ENCODE measurements at places on chromosomes 2 and 18.

DNA sequence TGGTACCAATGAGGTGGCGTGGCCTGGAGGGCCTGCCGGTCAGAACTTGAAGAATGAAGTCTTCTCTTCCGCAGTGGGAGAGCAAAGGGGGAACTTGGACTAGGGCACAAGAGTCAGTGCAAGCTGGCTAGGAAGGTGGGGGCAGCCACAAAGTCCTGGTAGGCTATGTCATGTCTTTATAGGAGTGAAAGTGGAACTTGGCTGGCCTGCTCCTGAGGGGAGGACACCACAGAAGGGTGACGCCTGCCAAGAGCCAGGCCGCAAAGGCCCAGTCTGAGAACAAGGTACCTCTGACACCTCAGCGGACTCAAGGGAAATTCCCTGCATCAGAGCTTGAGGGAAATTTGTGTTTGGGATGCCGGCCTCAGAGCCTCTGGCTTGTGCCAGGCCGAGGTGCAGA is 32.2 kb upstream of the MAP3K20 start:
- no peak for DNase-seq

- no peak for DNase-seq
Measured at GRCh38 chr18:9848170-9848879, 37.4 kb upstream of the TXNDC2 start.

GRCh38 chr2:205193836-205194228 is 488.5 kb upstream of the NRP2 start:
- no peak for DNase-seq

DNA sequence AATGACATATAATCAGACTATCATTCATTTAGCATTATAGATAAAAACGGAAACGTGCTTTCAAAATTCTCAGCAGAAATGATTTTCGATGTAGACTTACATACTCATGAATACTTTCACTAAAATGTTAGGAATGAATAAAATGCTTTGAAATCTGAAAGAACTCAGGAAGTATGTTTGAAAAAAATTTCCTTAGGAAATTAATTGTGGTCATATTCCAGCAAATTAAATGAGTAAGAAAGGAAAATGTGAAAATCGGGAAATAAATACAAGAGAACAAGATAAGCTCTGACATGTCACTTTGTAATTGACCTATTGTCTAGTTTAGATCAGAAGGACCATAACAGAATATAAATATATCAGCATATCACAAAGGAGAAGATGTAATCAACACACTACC is 981.0 kb upstream of the CDH2 start:
- DNase-seq, result no peak

- DNase-seq, result peak; percentile 87
Measured at GRCh38 chr2:238945433-238946150, 97.7 kb downstream of the TWIST2 start.

GRCh38 chr18:63297687-63298399 is 21.7 kb downstream of the BCL2 start:
- no peak for DNase-seq

DNA sequence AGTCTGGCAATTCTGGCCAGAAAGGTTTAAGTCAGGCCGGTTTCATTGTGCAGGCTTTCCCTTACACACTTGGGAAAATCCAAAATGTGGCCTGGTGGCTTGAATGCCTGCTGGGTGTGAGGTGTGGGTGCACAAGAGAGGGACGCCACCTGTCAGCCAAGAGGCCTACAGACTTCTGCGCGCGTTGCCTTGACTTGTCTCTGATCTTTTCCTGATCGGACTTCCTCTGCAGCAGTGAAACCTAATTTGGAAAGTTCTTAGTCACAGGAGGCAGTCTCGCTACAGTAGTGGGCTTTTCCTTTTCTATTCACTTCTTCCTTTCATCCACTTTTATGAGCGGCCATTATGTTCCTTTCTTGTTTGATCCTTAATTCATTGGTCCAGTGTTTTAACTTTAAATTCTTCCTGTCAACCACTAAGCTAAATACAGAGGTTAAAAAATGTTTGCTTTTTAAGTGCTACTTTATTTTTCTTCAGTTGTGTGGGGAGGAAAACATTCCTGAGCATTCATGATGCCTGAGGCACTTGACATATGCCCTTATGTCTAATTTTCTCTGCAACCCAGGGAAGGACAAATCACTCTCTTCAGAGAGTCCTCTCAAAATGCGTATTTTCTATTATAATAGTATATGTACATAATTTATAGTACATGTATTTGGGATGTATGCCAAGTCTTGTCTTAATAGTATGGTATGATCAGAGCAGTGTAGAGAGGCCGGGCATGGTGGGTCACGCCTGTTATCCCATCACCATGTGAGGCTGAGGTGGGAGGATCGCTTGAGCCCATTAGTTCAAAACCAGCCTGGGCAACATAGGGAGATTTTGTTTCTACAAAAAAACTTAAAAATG is 128.9 kb downstream of the WDSUB1 start:
- no peak for DNase-seq

GRCh38 chr2:128602038-128602698 is 283.5 kb upstream of the HS6ST1 start:
- DNase-seq, result no peak

DNA sequence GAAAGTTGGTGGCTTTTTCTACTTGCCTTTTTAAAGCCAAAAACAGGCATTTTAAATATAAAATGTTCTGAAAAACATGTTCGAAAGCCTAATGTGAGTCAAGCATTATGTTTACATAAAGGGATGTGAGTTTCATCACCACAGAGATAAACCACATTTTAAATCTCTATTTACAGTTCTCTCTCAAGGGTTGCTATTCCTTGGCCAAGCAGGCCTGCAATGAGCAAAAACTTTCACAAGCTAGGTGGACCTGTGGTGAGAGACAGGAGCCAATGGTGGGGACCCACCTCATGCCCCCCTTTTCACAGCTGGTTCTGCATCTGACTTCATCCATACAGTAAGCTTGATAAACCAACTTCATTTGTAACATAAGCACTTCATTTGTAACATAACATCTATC is 65.1 kb downstream of the CUL3 start:
- no peak for DNase-seq

DNA sequence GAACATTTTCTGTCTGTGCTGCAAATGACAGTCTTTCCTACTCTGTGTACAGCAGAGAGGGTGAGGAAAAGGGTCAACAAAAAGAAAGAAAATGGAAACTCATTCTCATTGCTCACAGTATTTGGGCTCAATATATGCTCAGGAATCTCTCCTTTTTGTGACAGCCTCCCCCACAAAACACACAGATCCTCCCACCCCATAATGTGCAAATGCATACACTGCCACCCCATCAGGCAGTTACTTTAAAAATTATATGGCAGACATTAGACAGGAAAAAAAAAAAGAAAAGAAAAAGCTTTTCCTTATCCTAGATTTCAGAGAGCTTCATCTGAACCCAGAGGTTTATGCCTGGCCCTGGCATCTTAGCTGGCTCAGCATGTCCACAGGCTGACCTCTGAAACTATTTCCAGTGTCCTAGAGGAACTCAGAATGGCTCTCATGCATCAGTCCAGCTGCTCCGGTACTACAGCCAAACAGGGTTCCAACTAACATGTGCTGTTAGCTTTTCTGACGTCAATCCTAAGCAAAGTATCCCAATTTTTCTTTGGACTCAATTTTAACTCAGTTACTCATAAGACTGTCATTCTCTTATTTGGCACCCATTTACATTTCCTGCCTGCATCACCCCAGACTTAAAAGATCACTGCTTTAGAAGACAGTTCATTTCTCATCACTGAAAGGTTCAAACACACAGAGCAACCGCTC is 105.9 kb downstream of the RBMS1 start:
- no peak for DNase-seq

DNA sequence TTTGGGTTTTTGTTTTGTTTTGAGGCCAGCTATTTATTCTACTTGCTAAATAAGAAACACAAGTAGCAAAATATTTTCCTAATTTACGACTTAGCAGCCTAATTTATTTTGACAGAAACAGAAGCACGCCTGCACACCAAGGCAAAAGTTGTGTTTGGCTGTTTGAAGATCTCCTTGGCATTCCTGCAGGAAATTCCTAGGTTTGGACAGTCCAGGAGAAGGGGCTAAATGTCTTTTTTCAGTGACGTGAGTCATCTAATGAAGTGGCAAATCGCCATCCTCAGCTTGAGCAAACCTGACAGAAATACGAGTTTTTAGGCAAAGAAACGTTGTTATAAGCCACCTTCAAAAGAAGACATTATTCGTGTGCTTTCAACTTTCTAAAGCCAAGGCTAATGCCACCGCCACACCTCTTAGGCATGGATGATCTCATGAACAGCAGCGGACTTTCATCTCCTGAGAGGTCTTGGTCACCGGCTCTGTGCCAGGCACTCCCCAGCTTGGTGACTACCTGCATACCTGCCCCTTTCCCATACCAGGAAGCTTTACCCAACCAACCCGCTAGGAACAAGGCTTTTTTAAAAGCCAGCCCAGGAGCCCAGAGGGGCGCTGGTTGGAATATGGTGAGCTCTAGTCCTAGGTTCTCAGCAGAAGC is 30.9 kb downstream of the STK39 start:
- DNase-seq, result no peak

DNA sequence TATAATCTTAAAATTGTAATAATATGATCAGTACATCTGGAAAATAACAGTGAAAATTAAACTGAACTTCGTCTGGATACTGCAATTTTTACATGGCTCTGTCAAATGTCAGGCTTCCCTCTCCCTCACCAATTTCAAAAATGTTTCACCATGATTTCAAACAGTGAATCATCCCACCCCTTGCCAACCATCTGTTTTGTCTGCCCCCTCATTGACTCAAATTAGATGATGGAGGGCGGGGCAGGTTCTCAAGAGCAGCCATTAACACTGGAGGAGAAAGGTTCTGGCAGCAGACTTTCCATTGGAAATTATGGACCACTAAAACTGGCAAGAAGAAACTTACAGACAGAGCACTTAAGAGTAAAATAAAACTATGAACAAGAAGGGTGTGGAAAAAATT is 1195.7 kb upstream of the ZEB2 start:
- no peak for DNase-seq

GRCh38 chr2:47893771-47894170 is 12.5 kb downstream of the FBXO11 start:
- DNase-seq, result no peak

- no peak for DNase-seq
Measured at GRCh38 chr2:104702031-104702850, 151.7 kb upstream of the POU3F3 start.

DNA sequence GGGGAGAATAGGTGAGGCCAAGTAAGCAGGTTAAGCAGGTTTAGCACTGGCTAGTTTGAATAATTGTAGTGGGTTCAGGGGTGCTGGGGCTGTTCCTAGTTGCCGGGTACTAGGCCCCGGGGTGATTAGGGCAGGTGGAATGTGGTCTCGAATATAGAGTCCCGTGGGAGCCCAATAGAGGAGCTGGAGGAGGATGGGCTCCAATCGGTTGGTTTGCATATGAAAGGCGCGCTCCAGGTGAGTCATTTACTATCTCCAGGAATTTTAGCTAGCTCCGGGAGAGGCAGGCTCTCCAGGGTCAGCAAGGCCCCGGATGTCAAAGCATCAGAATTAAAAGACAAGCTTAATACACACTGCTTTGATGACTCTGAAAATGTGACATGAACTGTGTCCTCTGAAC is 304.0 kb downstream of the ZNF521 start:
- DNase-seq, result no peak

- no peak for DNase-seq
Measured at GRCh38 chr2:223591596-223591995, 10.6 kb downstream of the SCG2 start.

GRCh38 chr2:45533771-45534170 is 77.3 kb downstream of the SRBD1 start:
- no peak for DNase-seq

DNA sequence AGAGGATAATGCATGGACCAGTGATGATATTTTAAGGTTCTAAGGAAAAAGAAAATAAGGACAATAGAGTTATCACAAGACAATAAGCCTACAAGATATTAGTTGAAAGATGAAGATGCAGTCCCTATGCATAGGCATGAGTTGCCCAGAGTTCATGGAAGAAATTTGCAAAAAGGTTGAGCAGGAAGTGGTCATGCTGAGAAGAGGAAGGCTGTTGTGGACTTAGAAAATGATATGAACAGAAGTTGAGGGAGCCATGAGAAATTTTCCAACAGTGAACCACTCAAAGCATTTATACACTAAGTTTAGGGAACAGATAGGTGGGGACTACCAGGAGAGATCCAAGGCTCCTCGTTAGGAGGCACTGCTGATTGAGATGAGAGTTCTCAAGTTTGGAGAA is 3.5 kb downstream of the OSBPL6 start:
- no peak for DNase-seq

GRCh38 chr2:207274530-207275189 is 108.9 kb upstream of the KLF7 start:
- DNase-seq, result no peak

DNA sequence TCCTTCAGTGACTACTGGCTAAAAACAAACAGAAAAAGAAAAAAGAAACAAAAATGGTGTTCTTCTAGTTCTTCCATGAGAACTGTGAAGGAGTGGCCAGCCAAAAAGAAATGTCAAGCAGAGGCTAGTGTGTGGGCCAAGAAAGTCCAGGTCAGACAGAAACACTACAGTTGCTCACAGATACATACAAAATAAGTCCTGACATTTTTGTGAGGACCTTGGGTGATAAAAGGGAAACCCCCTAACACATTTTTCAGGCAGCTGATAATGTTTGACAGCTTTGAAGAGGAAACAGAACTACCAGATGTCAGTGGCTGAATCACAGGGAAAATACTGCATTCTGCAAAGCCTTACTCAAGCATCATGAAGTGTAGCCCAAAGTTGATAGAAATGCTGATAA is 28.1 kb downstream of the ARHGAP25 start:
- no peak for DNase-seq

DNA sequence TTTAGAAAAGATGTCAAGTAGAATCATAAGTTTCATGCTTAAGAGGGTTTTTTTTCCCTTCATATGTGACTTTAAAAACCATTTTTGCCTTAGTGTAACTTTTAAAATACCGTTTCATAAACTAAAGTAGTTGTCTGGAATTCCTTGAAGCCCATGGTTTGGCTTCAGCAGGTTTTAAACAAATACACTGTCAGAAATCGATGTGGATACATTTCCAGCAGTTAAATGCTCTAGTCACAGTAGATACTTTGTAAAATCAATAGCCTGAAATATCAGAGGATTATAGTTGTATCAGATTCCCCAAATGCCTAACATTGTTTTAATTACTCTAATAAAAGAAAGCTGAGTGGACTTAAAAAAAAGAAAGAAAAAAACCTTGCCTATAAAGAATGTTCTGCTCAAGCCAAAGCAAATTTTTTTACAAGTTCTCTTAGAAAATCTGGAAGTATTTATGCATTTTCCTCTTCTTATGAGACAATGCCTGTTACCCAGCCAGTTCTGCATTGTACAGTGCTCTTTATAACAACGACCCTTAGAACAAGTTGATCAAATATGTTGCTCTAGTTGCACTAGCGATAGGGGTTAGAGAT is 260.5 kb downstream of the LTBP1 start:
- DNase-seq, result no peak

- DNase-seq, result peak; percentile 38
Measured at GRCh38 chr18:47545613-47546012, 294.2 kb upstream of the SKOR2 start.

- no peak for DNase-seq
Measured at GRCh38 chr2:62576276-62576939, 70.4 kb upstream of the TMEM17 start.

Data from osteocyte (in vitro differentiated cells).